ENCODE measurements at places on chromosomes 3 and 15. TPM values are rescaled to one million over a fixed set of nuclear protein-coding genes. Genes with fewer than 3 reads are reported as not detected.

GANC gene
- total RNA-seq: 43.3 TPM

SCN11A gene
- total RNA-seq: 2.2 TPM

- no peak for DNase-seq
Observed at GRCh38 chr15:78617516-78617915, 3.3 kb downstream of the CHRNA3 start.

DNA sequence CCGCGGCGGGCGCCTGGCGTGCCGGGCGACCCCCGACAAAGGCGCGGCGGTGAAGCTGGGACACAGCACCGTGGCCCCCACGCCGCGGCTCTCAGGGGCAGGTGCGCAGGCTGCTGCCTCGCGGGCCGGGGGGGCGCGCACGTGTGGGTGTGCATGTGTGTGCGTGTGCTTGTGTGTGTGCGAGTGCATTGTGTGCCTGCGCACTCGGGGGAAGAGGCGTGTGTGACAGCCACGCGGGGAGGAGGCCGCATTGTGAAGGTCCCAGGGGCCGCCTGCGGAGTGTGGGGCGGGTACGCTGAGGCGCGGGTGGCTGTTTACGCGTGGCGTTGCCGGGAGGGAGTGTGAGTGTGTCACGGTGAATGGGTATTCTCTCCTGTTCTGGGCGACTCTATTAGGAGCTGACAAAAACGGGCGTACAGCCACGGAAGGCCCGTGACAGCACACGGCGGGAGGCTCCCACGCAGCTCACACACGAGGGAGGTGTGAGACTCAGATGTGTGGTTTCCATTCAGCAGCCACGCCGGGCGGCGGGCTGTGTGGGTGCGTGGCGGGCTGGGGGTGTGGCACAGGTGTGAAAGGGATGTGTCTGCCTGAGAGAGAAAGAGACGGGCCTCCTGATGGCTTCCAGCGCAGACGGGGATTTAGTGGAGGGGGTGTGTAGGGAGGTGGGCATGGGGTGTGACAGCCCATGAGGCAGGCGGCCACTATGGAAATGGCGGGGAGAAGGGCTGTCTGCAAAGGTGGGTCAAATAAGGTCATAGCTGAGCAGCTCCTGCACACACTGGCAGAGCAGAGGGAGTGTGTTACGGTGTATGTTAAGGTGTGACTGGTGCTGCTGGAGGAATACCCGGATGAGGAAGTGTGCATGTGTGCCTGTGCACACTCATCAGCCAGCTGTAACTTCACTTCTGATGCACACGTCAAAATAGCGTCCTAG is 750 bp downstream of the PODXL2 start:
- no peak for DNase-seq

DNA sequence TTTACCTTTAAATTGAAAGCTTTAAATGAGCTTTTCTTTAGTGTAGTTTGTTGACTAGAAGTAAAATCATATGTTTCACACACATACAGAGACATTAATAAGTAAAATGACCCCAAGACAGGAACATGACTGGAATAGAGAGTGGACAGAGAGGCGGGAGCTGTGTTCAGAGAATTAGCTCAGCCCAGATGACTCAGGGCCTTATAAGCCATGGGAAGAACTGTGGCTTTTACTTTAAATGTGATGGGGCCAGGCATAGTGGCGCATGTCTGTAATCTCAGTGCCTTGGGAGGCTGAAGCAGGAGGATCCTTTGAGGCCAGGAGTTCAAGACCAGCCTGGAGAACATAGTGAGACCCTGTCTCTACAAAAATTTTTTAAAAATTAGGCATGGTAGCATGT is 26.7 kb downstream of the SACM1L start:
- DNase-seq: no peak

Measured in umbilical cord (tissue), 2 donors.